ENCODE measurements at places on chromosomes 4 and X.

- no peak for DNase-seq
Observed at GRCh38 chrX:99078301-99078700, 1331.8 kb downstream of the PCDH19 start.

DNA sequence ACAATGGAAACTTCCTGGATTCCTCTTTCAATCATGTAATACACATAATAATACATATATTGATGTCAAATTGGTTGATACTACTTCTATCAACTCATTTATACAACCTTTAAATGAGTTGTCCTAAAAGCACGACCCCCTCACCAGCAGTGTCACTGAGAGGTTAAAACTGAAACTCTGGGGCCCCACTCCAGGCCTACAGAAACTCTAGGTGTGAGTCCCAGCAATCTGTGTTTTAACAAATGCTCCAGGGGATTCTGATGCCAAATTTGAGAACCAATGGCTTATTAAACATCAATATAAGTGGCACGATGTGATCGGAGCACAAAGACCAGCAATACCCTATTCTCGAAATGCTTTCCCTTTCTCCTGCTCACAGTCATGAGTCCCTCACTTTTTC, 47.9 kb downstream of the ATP8A1 start:
- DNase-seq: no peak

DNA sequence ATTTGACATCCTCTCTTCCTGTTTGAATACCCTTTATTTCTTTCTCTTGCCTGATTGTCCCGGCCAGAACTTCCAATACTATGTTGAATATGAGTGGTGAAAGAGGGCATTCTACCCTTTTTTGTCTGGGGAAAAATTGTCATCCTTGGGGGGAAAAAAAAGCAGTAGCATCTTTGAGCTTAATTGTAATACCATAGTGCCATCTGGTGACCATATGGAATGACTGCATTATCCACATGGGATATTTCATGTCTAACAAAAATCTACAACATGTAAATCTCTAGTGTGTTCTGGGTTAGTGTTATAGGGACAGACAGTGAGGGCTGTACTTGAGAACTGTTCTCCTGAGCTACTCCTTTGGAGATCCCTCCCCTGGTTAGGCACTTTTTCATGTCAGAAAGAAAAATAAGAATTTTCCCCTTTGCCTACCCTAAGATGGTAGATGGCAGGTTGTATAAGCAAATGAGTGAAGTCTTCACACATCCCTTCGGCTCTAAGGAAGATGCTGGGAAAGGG, 26.0 kb downstream of the CAPN6 start:
- no peak for DNase-seq

GRCh38 chr4:160372390-160372789, 1269.5 kb downstream of the RAPGEF2 start:
- no peak for DNase-seq

GRCh38 chr4:40587826-40588225, 41.8 kb downstream of the RBM47 start:
- no peak for DNase-seq

GRCh38 chr4:3745886-3746656, 20.1 kb upstream of the ADRA2C start:
- no peak for DNase-seq

GRCh38 chr4:153295131-153295755, 49.2 kb upstream of the MND1 start:
- no peak for DNase-seq

- DNase-seq: no peak
Observed at GRCh38 chrX:118347131-118347530, 1.2 kb downstream of the WDR44 start.

GRCh38 chr4:81405900-81406401, 65.8 kb downstream of the RASGEF1B start:
- DNase-seq: peak; percentile 33

GRCh38 chr4:154073107-154073822, 284.4 kb upstream of the SFRP2 start:
- no peak for DNase-seq

DNA sequence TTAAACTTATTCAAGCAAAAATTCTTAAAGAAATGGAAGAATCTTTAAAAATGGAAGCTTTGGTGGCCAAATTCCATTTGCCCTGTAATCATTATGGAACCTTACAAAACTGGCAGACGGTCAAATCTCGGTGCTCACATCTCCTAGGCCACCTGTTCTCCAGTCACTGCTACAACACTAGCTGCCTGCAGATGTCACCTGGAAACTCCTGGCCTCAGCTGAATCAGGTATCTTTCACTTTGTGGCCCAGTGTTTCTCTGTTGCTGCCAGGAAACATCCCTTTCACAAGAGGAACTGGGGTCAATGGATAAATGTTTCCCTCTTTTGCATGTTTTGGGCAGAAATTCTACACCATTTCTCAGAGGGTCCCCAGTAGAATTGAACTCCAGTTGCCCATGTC, 4.2 kb upstream of the CXCL3 start:
- DNase-seq: no peak

DNA sequence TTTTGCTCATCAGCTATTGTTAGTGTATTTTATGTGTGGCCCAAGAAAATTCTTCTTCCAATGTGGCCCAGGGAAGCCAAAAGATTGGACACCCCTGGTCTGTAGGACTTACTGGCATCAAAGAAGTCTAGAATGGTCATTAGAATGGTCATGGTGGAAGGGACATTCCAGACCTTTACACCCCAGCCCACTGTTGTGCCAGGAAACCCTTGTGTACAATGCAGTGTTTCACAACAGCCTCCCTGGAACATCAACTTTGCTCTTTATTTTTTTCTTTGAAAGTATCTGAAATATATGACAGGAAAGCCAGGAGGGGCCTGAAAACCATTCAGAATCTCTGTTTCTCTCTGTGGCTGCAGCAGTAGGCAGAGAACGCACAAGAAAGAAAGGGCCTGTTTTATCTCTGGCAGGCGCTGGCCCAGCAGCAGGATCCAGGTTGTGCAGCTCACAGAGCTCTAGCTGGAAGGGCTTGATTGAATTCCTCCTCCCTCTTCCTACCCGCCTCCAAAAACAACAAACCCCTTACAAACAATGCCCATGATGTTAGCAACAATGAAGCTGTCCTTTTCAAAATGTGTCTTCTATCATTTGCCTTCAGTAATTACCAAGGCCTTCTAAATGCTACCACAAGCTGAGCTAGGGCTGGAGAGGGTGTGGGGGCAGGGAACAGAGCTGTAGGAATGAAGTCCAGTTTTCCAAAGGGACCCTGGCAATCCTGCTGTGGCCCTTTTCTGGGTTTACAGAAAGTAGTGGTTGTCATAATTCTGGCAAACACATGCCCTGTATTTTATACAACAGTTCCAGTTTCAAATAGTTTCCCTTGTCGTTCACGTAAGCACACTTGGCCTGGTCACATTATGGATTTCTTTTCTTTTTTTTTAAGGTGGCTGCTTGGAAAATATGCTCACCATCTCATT, 32.3 kb upstream of the TFDP3 start:
- DNase-seq: no peak

DNA sequence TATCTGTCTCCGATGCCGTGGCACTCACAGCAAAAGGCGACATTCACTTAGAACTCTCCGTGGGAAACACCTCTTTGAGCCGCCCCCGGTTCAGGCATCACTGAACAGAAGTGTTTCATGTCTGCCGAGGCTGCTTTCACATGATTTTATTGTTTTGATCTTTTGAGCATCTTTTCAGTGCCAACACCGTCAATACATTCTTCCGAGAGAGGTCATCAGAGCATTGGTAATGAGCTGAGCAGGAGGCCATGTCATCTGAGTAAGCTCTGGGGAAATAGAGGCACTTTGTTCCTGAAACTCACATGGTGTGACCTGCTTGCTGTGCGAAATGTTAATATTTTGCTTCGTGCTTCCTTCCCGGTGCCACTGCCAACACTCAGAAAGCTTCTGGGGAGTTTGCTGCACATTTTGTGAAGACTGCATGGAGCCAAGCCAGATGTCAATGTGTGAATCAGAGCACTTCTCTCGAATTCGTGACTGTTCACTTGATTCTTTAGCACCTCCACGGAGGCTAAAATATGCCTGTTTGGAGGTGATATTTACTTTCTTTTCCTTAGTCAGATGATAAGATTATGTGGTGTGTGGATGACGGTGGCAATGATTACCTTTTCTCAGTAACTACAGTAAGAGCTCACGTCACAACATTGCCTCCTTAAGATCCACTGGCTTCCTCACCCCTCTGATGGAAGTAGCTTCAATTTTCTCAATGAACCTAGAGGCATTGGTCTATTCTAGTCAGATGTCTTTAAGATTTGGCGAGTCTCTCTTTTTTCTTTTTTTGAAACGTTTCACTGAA, 222.3 kb upstream of the HS3ST1 start:
- no peak for DNase-seq

- DNase-seq: no peak
Observed at GRCh38 chr4:108052558-108053120, 63.0 kb downstream of the HADH start.

DNA sequence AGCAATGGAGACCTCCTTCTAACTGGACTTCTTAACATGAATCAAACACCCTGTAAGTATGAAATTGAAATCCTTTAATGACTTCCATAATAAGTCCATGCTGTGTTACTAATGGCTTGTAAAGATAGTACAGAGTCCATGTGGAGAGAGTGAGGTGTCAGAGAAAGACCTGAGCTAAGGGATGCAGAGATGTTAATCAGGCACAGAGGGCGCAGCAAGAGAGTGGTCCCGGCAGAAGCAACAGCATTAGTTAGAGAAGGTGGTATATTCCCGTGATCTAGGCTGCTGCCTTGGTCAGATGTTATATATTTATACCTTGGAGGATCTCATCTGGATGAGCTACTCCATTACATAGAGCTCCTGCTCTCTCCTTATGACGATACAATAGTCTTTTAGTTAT, 295.3 kb downstream of the LDB2 start:
- no peak for DNase-seq

GRCh38 chr4:30959781-30960485, 239.8 kb downstream of the PCDH7 start:
- DNase-seq: no peak

GRCh38 chr4:87410157-87410556, 12.2 kb upstream of the NUDT9 start:
- no peak for DNase-seq

- DNase-seq: no peak
Observed at GRCh38 chr4:181693517-181693916, 549.7 kb upstream of the TENM3 start.

DNA sequence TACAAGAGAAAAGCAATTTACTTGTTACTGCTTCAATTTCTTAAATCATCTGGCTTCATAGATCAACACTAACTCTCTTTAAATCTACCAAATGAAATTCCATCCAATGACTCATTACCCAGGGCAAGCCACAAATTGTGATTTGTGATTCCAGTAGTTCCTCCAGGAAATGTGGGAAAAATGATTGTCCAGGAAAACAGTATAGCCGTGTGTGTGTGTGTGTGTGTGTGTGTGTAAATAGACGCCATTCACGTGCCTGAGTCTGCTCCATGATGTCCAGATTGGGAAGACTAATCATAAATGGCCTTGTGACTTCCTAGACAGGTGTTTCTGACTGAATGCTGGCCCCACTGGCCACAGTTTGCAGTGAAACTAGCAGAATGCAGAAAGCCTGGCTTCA, 121.3 kb downstream of the HS6ST2 start:
- no peak for DNase-seq

- no peak for DNase-seq
Observed at GRCh38 chr4:78542373-78542772, 9.2 kb upstream of the ANXA3 start.

DNA sequence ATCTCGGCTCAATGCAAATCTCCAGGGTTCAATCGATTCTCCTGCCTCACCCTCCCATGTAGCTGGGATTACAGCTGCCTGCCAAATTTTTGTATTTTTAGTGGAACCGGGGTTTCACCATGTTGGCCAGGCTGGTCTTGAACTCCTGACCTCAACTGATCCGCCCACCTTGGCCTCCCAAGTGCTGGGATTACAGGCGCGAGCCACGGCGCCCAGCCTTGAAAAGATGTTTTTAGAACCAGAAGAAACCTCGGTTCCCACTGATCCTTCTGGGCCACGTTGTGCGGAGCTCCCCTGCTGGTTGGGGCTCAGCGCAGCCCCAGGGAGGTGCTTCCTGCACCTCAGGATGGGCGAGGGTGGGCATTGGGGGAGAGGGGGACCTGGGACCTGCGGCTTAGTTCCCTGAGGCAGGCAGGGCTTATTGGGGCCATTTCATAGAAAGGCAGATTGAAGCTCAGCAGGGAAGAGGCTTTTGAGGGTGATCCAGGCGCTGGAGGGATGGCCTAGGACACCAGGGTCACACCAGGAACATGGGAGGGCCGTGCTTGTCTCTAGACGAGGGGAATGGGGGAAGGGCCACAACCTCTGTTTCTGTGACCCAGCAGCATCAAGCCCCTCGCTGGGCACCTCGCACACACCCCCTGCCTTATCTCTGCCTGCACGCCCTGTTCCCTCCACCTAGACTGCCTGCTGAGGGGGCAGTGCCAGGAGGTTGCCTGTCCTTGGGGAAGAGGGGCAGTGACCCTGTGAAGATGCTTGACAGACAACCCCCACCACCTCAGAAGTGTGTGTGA, 6.3 kb upstream of the ADD1 start:
- no peak for DNase-seq

- no peak for DNase-seq
Observed at GRCh38 chr4:161655148-161655547, 508.7 kb downstream of the FSTL5 start.

GRCh38 chr4:76950052-76950955, 752 bp downstream of the SEPTIN11 start:
- peak; percentile 51 for DNase-seq

DNA sequence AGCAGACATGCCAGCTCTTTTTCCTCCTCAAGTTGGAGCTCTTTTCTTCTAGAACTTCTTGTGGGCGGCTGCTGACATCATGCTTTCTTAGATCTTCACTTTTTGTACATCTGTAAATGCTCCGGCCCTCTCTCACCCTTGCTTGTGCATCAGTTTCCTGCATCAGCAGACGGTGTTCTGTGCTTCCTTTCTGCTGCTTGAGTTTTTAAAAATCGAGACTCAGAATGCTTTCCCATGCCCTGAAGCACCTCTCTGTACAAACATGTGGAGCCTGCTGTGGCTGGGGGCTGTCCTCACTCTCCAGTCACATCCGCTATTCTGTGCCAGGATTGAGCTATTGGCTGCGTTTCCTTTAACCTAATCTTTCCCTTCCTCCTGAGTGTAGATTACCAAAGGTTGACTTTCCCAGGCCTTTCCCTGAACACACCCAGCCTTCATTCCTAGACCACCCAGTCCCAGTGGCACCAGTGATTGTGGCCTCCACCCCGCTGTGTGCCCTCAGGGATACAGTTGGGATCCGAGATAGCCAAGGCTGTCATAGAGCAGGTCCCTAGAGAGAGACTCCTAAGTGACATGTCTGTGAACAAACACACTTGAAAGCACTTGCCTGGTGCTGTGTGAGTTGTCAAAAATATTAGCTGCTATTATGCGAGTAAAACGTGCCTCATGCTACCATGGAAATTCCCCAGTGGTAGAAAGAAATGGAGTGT, 41.9 kb downstream of the TNIP2 start:
- DNase-seq: peak; percentile 48
